ENCODE measurements at places on chromosomes 13 and 19.

- no peak for DNase-seq
Measured at GRCh38 chr13:41144576-41144975, 12.0 kb upstream of the KBTBD6 start.

DNA sequence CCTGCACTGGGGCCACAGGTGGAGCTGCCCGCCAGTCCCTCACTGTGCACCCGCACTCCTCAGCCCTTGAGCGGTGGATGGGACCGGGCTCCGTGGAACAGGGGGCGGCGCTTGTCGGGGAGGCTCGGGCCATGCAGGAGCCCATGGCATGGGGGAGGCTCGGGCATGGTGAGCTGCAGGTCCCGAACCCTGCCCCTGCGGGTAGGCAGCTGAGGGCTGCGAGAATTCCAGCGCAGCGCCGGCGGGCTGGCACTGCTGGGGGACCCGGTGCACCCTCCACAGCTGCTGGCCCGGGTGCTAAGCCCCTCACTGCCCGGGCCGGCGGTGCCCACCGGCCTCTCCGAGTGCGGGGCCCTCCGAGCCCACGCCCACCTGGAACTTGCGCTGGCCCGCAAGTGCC lies 877.5 kb upstream of the PCDH9 start:
- no peak for DNase-seq

- no peak for DNase-seq
Measured at GRCh38 chr13:24033527-24034302, 126.8 kb upstream of the SPATA13 start.

GRCh38 chr19:15291089-15291488 lies 41.2 kb downstream of the BRD4 start:
- DNase-seq, result no peak

GRCh38 chr13:113853518-113854237 lies 10.2 kb downstream of the GAS6 start:
- no peak for DNase-seq

DNA sequence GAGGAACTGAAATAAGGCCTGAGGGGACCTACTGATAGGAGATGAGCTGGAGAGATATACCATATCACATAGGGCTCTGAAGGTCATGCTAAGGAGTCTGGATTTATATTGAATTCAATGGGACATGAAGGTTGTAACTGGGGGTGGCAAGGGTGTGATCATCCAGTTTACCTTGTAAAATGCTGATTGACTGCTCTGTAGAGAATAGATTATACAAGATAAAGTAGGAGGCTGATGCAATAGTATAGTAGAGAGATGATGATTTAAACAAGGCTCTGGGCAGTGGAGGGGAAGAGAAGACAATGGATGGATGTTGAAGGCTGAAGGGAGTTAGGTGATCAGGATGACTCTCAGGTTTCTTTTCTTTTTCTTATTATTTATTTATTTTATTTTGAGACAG lies 18.0 kb upstream of the PAN3 start:
- no peak for DNase-seq

GRCh38 chr19:38084196-38084595 lies 139.8 kb downstream of the DPF1 start:
- no peak for DNase-seq

DNA sequence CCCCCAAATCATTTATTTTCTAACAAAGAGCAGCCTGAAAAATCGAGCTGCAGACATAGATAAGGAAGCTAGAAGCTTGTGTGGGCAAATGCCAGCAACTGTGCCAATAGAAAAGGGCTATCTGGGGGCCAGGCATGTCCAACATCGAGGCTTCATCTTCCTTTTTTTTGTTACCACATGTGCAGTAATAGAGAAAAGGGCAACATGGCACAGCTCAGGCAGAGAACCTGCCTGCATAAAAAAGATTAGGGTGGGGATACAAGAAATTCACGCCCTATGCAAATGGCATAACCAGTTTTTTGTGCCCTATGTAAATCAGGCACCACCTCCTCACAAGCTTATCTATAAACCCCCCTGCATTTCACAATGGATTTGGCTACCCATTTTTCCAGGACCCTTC lies 60.4 kb upstream of the ABCC4 start:
- DNase-seq, result no peak

GRCh38 chr19:52398081-52398441 lies 412 bp downstream of the ZNF528 start:
- DNase-seq, result no peak

- DNase-seq, result no peak
Measured at GRCh38 chr13:87622971-87623370, 48.2 kb upstream of the SLITRK5 start.

DNA sequence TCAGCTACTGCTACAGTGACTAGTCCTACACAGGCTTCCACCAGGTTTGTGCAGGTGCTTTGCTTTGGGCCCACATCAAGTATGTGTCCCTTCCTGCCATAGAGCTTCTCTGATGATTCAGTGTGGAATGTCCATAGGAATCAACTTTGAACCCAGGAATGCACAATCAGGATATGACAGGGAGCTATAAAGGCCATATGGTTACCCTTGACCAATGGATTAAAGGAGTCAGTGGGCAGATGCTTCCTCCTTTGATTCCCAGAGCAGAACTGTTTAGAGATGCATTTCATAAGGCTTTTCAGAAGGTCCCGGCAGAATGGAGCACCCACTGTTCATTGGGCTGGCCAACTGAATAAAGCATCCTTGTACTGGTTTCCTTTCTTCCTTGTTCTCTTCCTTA lies 145.2 kb upstream of the WASF3 start:
- DNase-seq, result no peak
